ENCODE measurements at places on chromosomes 1 and 21. TPM values are rescaled to one million over a fixed set of nuclear protein-coding genes. Genes with fewer than 3 reads are reported as not detected.

The SELP gene
- not detected for total RNA-seq

The USP16 gene
- 26.6 TPM for total RNA-seq

GRCh38 chr1:51607681-51608095 lies 9.2 kb upstream of the OSBPL9 start:
- no peak overlapping the region for H3K4me3 ChIP-seq
- no peak overlapping the region for H3K27ac ChIP-seq
- peaks cover 18% of the 10 kb centered on the region for H3K4me1 ChIP-seq
- no peaks in the 10 kb centered on the region for H3K27me3 ChIP-seq
- no peaks in the 10 kb centered on the region for H3K36me3 ChIP-seq

The ZMYND12 gene
- total RNA-seq = 0.57 TPM

The CENPF gene
- 156 TPM for total RNA-seq

- H3K4me3 ChIP-seq = no peak overlapping the region
- H3K27ac ChIP-seq = no peak overlapping the region
- H3K4me1 ChIP-seq = no peaks in the 10 kb centered on the region
- no peaks in the 10 kb centered on the region for H3K36me3 ChIP-seq
- no peak for DNase-seq
Observed at GRCh38 chr1:199089393-199090122, 450.7 kb downstream of the PTPRC start.

- no peak overlapping the region for H3K4me3 ChIP-seq
- no peaks in the 10 kb centered on the region for H3K4me1 ChIP-seq
- no peak overlapping the region for H3K27ac ChIP-seq
- no peak for DNase-seq
- H3K36me3 ChIP-seq = peaks cover 6% of the 10 kb centered on the region
Observed at GRCh38 chr1:117093091-117093534, 28.4 kb downstream of the TRIM45 start.

DNA sequence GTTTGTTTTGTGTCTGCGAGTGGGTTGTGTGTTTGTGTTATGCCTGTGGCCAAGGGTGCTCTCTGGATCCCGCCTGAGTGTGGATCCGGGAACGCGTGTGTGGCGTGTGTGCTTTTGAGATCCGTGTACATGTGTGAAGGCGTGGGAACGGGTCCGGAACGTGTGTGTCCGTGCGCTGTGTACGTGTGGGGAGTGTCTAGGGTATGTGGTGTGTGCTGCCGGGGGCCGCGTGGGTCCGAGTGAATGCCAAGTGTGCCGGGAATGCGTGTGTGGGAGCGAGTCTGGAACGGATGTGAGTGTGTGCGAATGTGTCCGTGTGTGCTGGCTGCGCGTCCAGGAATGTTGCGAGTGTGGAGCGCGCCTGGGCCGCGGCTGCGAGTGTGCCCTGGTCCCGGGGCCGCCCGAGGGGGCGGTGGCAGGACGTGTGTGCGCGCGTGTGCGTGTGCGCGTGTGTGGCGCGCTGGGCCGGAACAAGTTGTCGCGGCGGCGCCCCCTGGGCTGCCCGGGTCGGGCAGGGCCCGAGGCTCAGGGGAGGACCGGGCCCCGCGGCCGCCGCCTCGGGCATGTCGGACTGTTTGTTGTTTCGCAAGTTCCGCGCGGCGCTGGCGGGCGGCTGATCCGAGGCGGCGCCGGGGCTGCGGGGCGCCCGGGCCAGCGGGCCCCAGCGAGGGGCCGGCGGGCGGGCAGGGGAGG lies 953 bp downstream of the PTPRU start:
- no peak for DNase-seq
- peaks cover 6% of the 10 kb centered on the region for H3K27me3 ChIP-seq
- no peaks in the 10 kb centered on the region for H3K36me3 ChIP-seq
- no peak overlapping the region for H3K27ac ChIP-seq
- peak overlapping the region; percentile 27 for H3K4me3 ChIP-seq
- H3K4me1 ChIP-seq = peaks cover 6% of the 10 kb centered on the region

Measured in Panc1 (cell line).